Astrocyte of the spinal cord (primary cell): ENCODE measurements at places on chromosomes 13 and 19.

DNA sequence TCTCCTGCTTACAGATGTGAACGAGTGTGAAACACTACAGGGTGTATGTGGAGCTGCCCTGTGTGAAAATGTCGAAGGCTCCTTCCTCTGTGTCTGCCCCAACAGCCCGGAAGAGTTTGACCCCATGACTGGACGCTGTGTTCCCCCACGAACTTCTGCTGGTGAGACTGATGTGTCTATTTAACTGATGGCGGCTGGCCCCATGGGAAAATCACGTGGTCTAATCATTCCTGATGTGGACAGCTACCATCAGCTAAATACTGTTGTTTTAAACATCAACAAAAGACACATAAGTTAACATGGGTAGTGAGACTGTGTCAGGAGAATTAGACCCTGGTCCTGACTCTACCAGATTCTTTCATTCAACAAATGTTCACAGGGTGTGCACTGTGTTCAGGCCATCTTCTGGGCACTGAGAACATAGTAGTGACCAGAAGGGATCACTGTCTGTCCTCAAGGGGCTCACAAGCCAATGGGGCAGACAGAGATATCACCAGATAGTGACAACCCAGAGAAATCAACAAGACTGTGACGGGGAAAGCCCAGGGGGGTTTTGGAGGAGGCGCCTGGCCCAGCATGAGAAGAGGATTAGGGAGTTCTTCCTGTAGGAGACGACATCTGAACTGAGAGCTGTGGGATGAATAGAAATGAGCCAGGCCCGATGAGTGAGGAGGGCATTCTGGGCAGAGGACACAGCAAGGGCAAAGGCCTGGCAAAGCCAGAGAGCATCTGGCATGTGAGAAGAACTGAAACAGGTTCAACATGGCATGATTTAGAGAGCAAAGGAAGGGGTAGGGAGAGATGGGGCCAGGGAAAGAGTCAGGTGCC, 18.4 kb downstream of the LTBP4 start:
- no peak for DNase-seq

DNA sequence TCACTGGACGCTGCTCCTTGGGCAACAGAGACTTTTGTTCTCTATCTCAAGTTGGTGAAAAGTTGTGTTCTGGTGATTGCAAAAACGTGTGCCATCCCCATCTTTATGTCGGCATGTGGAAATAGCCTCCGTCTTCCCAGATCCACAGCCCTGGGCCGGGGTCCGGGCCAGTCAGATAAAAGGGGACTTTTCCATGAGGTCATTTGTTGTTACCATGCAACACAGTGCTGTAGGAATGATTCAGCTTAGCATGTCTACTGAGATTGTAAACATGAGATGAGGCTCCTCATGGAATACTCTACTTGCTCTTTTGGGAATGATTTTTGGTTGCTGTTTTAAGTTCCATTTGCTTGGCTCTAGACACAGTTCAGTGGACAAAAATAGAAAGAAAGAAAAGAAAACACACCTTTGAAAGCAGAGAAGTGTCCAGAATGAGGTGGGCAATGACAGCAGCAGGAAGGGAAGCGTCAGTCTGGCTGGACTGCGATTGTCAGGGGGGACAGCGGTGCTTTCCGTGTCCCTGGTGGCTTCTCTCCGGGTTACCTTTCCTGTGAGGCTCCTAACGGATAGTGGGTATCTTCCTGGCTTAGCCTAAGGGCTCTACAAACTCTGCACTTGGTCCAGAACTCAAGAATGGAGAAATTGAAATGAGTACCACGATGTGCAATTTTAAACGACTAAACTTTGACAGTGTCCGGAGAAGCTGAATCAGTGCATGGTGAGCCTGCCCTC, 91.6 kb downstream of the TEX29 start:
- DNase-seq = no peak

DNA sequence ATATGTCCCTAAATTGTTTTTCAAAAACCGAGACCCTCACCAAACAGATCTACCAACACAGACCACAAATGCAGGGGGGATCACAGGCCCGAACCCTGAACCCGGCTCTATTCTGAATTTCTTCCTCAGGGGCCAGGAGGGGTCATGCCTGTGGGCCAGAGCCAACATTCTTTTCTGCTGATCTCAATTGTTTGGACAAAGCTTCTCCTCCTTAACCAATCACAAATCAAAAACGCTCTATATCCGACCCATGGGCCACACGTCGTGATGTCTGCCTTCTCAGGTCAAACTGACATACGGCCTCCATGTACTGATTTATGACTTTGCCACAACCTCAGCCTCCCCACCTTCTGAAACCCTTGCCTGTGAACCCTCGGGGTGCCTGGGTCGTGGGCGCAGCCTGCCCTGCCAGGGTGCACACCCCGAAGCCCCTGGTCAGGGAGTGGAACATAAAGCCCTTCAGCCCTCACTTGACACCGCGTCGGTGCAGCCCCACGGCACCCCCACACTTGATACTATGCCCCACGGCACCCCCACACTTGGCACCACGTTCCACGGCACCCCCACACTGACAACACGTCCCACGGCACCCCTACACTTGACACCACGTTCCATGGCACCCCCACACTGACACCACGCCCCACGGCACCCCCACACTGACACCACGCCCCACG, 58.4 kb upstream of the C13orf46 start:
- peak; percentile 70 for DNase-seq

GRCh38 chr19:54352041-54352440, 12.7 kb downstream of the LAIR1 start:
- no peak for DNase-seq

- no peak for DNase-seq
Observed at GRCh38 chr13:51682686-51683085, 98.4 kb downstream of the WDFY2 start.

DNA sequence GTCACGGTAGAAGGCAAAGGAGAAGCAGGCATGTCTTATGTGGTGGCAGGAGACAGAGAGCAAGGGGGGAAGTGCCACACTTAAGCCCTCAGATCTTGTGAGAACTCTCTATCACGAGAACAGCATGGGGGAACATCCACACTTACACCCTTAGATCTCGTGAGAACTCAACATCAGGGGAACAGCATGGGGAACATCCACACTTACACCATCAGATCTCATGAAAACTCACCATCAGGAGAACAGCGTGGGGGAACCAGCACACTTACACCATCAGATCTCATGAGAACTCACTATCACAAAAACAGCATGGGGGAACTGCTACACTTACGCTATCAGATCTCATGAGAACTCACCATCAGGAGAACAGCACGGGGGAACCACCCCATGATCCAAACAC, 445.0 kb downstream of the MYO16 start:
- no peak for DNase-seq

DNA sequence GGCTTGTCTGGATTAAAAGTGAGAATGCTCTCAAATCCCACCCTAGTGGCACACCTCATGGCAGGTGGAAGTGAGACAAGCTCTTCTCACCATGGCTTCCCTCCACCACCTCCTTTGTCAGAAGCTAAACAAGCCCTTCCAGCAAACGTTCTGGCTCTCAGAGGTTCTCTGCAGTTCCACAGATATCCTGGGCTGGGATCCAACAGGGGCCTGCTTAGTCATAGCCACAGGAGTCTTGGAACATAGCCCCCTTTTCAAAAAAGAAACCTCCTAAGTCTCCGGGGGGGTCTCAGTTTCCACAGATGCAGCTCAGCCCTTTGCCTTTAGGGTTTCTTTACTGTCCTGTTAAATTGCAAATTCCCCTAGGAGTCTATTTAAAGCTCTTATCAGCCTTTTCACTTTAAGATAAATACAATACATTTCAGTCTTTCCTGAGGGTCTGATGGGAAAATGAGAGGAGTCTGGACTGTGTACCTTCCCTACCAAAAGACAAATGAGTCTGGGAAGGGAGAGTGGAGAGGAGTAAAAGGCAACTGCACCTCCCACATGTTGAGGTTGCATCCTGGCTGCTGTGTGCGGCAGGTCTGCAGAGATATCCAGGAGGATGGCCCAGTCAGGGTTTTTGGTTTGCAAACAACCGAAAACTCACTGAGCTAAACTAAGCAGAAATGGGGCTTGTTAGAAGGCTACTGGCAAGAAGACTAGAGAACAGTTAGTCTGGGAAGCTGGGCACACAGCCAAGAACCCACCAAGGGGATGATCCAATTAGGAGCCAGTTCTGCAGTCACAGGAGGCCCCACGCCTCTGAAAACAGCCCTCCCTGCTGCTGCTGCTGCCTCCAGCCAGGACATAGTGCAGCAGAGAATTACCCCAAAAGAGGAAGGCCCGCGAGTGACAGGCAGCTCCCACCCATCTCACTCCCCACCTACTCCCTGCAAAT, 41.4 kb upstream of the SERP2 start:
- peak; percentile 99 for DNase-seq

- no peak for DNase-seq
Observed at GRCh38 chr13:98456413-98456845, 120.5 kb downstream of the STK24 start.

DNA sequence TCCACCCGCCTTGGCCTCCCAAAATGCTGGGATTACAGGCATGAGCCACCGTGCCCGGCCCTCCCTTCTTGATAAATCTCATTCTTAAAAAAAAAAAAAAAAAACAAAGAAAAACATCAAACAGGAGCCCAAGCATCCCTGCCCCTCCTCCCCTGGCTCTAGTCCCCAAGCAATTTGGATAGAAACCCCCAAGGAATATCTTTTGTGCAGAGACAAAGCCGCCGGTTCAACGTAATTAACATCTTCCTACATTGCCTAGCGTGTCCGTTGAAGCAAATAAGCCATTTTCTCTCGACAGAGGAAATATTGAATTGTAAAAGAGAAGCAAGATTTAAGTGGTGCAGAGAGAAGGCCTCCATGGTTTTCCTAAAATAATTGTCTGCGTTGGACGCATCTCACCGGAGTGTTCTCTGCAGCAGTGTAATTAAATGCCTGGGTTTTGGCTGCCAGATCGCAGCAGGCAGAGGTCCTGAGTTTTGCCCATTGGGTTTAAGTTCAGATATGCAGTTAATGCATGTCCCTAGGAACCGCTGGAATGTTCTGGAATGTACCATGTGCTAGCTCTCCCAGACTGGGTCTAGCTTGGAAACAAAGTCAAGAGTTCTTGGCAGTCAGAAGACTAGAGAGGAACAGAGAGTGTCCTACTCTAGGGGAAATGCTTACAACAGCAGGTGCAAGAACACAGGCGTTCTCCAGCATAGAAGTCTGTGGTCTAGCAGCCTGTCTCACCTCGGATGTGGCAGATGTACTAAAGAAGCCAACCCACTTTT, 30.8 kb downstream of the PIN1 start:
- DNase-seq = no peak

DNA sequence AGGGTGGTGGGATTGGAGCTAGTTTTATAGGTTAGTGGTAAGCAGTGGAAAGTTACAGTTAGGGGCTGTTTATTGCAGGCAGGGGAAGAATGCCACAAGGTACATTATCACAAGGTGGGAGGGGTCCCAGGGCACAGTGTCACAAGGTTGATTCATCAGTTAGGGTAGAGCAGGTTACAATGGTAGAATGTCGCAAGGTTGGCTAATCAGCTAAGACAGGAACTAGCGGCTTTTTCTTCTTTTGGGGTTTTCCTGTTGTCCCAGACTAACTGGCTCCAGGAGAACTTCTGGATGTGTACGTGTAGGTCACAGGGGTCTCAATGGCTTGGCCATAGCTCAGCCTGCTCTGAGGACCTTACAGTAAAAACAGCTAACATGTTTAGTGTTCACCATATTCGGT, 1221.1 kb downstream of the SLITRK1 start:
- DNase-seq = no peak

DNA sequence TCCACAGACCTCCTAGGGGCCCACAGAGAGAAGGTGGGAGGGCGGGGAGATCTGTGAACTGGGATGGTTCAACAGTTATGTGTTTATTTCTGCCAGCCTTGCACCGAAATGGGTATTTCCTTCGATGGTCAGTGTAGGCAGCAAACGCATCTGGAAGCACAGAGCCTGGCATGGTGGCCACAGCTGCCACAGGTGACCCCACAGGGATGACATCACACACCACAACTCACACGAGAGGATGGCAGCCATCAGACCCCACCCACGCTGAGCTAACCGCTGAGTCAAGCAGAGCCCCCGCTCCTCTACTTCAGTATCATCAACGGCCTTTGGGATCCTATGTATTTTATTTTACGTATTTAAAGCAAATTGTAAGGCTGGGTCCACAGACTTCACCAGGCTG, 37.4 kb downstream of the NAXD start:
- no peak for DNase-seq

DNA sequence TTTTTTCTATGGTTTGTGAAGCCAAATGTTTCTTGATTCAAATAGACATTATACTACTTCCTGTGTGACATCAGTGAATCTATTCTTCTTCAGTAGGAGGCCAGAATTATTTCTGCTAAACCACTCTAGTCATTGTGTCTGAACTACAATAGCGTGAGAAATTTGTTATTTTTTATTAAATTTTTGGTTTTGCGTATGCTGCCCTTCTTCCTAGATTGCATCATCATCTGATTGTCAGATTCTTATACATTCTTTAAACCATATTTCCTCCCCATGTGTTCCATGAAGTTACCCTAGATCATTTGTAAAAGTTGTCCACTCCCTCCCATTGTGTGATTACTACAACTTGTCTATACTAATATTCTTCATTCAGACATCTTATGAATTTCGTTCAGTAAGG, 187.8 kb upstream of the SPRY2 start:
- no peak for DNase-seq

GRCh38 chr13:59176775-59177174, 987.0 kb downstream of the DIAPH3 start:
- no peak for DNase-seq

DNA sequence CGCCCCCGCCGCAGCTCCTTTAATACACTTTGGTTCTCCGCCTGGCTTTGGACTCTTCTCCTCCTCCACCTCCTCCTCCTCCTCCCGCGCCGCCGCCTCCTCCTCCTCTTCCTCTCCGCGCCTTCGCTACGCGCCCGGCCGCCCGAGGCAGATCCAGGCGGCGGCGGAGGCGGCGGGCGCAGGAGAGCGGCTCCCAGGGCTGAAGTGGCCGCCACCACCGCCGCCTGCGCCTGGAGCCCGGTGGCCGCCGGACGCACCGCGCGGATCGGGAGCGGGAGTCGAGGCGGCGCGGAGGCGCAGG, at the start of gene ZIC2:
ZIC2 (plus strand) TSS at position 50 of the 301 bp plus-strand sequence. CDS start 281 bp downstream, outside the sequence.
- DNase-seq = no peak

- no peak for DNase-seq
Observed at GRCh38 chr13:44157606-44158005, 216.0 kb upstream of the SERP2 start.

GRCh38 chr19:14147797-14148605, 11.6 kb upstream of the ASF1B start:
- peak; percentile 54 for DNase-seq

DNA sequence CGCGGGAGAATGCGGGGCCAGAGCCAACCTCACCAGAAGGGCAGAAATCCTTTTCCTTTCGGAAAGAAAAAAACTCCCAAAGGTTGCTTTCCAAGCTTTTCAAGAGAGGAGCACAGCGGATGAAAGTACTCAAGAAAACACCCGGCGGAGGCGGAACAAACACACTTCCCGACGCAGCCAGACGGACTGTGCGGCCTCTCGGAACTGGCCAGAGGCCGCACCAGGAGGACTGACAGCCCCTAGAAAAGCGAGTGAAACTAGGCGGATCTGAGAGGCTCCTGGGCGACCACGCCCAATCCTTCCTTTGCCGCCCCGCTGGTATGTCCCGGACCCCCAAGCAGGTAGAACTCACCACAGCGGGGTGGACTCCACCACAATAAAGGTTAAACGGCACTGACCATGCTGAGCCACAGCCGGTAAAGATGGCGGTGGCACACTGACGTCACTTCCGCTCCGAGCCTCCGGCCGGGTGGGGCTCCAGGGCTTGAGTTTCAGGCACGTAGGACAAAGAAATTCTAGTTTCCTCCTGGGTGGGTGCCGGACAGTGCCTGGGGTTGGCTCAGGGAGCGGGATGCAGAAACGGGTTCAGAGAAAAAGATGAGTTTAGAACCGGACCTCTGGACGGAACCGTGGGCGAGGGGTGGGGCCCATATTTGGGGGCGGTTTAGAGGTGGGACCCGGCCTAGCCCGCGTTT, at the start of gene ZNF562:
ZNF562 (minus strand) TSS at position 438 of the 695 bp plus-strand sequence. CDS start 14,356 bp downstream, outside the sequence.
- DNase-seq = peak; percentile 93
